Stimulated activated CD4-positive, alpha-beta T cell treated with anti-CD3 and anti-CD28 coated beads, TNF-alpha, amount 100 ng/mL, for 4 hours (primary cell): ENCODE measurements at places on chromosomes 1 and 21.

- no peak for DNase-seq
These were observed 103.2 kb upstream of the CHRM3 start for GRCh38 chr1:239283216-239283615.

DNA sequence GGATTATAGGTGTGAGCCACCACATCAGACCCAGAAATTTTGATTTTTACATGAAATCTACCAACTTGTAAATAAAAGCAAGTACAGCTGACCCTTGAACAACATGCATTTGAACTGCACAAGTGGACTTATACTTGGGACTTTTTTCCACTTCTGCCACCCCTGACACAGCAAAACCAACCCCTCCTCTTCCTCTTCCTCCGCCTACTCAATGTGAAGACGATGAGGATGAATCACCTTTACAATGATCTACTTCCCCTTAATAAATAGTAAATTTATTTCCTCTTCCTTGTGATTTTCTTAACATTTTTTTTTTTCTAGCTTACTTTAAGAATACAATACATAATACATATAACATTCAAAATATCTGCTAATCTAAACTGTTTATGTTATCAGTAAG, 17.5 kb upstream of the YRDC start:
- no peak for DNase-seq

GRCh38 chr1:20010016-20010415, 30.6 kb upstream of the PLA2G2A start:
- DNase-seq: no peak

DNA sequence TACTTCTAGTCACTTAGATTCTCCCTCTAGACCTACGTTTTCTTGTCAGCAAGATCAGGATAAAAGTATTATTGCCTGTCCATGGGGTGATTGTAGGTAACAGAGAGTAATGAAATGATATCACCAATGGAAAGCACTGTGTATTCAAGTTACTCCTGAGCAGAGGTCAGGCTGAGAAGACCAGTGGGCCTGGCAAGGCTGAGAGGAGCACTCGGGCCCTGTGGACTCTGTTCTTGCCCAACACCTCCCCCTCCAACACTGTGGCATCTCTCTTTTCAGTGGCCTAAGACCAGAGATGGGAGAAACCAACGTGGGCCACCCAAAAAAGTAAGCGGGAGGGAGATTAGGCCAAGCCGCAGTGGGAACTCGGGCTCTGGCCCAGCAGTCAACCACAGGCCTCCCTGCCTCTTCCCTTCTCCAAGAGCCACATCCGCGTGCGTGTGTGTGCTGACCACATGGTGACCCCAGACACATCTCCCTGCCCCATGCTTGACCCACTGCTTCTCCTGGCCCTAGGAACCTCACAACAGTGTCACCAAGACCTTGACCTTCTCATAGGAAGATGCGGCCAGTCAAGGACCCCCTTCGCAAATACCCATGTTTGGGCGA, 12.3 kb downstream of the RORC start:
- no peak for DNase-seq

DNA sequence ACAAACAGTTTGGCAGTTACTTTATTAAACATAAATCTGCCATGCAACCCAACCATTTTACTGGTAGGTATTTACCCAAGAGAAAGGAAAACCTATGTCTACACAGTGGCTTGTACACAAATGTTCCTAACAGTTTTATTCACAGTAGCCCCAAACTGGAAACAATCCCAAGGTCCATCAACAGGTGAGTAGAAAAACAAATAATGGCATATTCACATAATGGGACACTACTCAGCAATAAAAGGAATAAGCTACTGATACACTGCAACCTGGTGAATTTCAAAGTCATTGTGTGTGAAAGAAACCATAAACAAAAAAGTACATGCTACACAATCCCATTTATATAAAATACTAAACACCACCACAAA, 12.7 kb downstream of the KYAT3 start:
- DNase-seq: no peak

GRCh38 chr1:15678578-15678977, 5.5 kb upstream of the PLEKHM2 start:
- DNase-seq: no peak

DNA sequence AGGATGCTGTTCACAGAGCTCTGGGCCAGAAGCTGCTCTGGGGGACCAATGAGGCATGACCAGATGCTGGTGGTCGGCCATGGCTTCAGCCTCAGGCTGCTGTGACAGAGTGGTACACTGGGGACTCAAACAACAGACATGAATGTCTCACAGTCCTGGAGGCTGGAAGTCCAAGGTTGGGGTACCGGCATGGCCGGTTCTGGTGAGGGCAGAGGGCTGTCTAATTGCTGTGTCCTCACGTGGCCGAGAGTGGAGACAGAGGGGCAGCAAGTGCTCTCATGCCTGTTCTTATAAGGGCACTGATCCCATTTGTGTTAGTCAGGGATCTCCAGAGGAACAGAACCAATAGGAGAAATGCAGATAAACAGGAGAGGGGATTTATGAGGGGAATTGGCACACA, 253.5 kb upstream of the C1orf174 start:
- DNase-seq: no peak

GRCh38 chr1:110364221-110364620, 25.0 kb downstream of the RBM15 start:
- DNase-seq: no peak

DNA sequence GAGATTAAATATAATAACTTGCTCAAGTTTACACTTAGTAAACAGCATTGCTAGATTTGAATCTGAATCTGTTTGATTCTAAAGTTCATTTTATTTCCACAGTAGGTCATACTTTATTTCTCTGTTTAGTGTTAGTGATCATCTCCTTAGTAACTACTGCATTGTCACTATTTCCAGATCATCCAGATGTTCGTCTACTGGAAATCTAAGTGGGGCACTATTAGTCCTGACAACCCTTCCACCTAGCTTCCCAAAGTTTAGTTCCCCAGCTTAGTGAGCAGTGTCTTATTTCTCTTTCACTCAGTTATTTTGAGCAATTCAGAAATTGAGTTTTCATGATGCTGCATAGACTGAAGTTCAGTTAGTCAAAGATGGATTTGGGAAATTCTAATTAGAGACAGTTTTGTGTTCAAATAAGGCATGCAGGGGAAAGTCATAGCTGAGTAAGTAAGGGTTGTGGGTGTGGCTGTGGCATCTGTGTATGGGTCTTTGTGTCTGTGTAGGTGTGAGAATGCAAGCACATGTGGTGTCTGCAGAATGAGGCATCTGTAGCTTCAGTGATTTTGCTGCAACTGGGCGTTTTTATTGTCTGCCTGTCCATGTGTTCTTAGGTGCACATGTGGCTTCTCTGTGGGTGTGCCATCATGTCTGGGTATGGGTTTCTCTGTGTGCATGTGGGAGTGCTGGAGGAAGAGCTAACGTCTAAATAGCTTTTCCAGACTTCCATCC, 107.3 kb downstream of the NTMT2 start:
- DNase-seq: no peak

GRCh38 chr1:152906023-152906565, 2.3 kb upstream of the IVL start:
- no peak for DNase-seq

DNA sequence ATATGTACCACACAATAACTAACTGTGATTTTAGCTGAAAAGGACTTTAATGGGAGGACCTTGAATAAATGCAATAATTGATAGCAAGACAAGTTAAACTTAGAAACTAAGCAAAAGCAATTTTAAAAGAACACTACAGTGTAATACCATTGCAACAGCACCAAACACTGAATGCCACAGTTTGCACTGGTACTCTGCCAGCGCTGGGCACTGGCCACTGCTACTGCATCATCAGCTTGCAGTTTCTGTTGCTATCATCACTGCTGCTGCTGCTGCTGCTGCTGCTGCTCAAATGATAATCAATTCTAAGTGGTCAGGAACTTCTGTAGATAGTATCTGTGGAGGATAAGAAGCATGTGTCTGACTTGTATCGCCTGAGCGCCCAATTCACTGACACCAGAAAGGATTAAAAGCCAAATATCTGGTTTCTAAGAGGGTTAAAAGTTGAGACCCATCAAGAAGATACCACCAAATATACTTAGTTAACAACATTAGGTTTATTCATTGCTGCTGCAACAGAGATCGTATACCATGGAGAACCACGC, 306.9 kb downstream of the LRRC40 start:
- DNase-seq: no peak

- DNase-seq: no peak
These were observed 144.7 kb downstream of the ROR1 start for GRCh38 chr1:63918418-63918945.

DNA sequence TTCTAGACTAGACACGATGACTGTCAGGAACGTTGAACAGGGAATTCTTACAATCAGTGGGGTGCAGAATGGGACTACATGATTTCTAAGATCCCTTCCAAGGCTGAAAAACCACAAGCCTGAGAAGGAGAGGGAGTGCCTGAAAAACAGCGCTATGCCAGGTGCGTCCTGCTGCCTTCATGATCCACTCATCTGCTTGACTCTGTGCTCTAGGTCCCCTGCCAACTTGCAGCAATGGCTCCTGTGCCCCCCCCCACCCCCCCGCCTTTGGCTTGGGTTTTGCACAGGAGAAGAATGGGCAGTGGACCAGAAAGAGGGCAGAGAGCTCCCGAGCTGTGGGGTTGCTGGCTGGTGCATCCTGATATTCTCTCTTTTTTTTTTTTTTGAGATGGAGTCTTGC, 5.9 kb downstream of the SLC2A7 start:
- no peak for DNase-seq

DNA sequence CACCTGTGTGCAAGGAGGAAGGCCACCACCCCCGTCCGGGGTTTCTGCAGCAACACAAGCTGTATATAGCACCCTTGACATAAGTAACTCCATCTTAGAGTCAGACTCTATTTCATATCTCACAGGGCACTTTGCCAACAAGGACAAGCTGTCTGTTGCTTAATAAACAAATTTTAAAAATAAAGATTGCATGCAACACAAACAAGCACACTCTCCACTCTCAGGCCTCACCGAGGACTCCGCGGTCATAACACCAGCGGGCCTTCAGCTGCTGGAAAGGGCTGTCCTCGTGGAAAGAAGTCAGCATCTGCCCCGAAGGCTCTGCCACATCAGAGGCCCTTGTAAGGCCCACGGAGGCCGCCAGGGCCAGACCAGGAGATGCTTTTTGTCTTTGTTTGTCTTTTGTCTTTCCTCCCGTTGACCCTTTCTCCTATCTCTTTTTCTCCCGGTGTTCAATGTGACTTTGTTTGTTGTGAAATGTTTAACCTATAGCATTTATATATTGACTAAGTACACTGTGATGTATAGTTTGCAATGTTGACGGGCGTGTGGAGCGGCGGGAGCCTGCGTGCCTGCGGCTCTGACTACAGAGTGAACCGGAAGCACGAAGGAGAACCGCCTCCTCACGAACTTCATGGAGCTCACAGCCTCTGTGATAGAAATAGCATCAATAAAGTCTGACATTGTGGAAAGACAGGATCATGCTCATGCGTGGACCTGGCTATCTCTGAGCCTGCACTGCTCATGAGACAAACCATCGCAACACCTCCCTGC, 24.1 kb downstream of the MEGF6 start:
- DNase-seq: no peak

DNA sequence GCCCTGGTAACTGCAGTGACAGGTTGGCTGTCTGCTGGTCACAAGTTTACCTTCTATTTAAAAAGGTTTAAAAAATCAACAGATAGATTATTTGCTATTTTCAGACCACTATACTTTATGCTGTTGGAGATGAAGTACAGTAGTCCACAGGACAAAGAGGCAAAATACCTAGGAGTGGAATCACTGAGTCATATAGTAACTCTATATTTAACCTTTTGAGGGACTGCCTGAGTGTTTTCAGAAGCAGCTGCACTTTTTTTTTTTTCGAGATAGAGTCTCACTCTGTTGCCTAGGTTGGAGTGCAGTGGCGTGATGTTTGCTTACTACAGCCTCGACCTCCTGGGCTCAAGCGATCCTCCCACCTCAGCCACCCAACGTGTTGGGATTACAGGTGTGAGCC, 11.7 kb downstream of the CNIH4 start:
- no peak for DNase-seq

DNA sequence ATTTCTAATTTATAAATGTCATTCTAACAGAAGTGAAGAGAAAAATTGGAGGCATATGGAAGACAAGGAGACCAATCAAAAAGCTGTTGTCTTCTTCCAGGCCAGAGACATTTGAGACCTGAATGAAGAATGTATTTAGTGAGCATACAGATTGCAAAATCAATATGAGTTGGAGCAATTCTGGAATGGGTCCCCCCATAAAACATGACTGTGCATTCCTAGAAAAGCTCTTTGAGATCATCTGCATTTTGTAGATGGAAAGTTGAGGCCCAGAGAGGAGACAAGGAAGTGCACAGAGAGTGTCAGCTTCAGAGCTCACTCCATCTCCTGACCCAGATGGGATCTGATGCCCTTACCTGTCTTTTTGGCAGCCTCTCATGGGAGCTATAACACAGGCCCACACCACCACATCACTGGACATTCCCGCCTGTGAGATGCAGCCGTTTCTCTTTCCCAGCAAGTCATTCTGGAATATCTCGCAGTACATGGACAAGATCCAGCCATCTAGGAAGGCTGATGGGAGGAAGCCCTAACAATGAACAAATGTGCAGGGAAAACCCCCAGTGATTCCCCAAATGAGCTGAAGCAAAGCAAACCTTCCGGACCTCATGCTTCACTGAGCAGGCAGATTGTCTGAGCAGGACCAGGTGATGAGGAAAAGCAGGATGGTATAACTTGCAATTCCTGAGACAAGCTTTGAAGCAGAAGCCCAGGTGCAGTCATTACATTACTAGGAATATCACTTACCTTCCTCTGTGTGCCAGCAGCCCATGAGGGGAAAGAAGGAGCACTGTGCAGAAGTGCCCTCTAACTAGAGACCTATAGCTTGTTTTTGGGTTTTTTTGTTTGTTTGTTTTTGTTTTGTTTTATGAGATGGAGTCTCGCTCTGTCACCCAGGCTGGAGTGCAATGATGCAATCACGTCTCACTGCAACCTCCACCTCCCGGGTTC, 445.6 kb downstream of the PLPP3 start:
- DNase-seq: no peak

- no peak for DNase-seq
These were observed 293.8 kb downstream of the PLA2G4A start for GRCh38 chr1:187122566-187122965.

- no peak for DNase-seq
These were observed 48.6 kb downstream of the KCNC4 start for GRCh38 chr1:110258734-110259133.

- no peak for DNase-seq
These were observed 89.5 kb downstream of the SCMH1 start for GRCh38 chr1:41152622-41153044.

GRCh38 chr1:208888376-208888775, 644.2 kb upstream of the PLXNA2 start:
- DNase-seq: no peak

- DNase-seq: no peak
These were observed 64.8 kb upstream of the TSPAN2 start for GRCh38 chr1:115153966-115154557.
